Hematopoietic multipotent progenitor cell treated with erythropoietin and hydrocortisone succinate and interleukin-3 and kit ligand, for 4 days (in vitro differentiated cells): ENCODE measurements at places on chromosomes 13 and 19.
A peak's percentile ranks its signal among the peaks of the same experiment; 100 is the strongest.

DNA sequence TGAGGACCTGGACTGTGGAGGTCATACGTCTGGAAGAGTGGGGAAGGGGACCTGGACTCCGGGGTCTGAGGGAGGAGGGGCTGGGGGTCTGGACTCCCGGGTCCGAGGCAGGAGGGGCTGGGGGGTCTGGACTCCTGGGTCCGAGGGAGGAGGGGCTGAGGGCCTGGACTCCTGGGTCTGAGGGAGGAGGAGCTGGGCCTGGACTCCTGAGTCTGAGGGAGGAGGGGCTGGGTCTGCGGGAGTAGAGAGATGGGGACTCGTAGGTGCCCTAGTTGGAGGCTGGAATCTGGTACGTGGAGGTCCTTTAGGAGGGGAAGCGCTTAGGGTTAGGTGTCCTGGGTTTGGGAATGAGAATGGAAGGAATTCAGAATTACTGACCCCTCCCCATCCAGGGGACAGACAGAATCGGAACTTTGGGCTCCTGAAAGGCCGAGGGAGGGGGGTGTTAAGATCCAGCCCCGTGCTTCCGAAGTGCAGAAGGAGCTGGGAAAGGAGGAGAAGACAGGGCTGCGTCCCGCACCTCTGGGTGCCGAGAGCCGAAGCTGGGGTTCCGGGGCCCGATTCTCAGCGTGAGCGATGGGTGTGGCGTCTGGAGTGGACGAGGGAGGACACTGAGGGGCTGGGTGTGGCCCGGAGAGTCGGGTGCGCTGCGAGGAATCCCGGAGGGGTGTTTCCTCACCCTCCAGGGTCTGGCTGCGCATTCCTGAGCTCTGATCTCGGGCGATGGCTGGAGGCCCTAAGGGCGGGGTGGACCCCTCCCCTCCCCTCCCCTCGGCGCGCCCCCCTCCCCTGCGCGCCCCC is 608 bp downstream of the MYADM start:
- DNase-seq: peak; percentile 56

- DNase-seq: peak; percentile 7
Measured at GRCh38 chr19:33040994-33041827, 23.5 kb downstream of the RHPN2 start.

DNA sequence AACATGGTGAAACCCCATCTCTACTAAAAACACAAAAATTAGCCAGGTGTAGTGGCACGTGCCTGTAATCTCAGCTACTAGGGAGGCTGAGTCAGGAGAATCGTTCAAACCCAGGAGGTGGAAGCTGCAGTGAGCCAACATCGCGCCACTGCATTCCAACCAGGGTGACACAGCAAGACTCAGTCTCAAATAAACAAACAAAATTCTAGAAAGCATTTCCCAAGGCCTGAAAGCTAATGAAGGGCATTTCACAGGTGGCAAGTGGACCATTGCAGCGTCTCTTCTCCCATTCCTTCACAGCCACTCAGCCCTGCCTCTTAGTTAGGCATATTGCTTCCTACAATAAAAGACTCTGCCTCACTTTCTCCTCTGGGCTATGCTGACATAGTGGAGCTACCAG is 13.5 kb upstream of the RXFP2 start:
- DNase-seq: no peak

DNA sequence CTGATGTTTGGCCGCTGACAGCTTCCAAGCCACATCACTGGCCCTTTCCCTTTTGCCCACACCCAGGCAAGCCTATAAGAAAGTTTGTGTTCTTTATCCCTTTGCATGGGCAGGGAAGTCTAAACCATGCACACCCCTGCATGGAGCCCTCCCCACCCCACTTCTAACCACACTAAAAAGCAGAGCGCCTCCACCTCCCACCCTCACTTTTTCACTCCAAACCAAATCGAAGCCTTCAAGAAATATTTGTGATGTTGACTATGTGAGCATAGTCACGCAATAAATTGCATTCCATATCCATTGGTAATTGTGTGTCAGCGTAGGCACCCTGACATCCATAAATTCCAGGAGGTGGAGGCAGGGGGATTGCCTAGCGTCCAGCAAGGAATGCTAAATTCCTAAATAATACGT is 104.4 kb upstream of the LSM14A start:
- DNase-seq: no peak

GRCh38 chr13:21297447-21297846 is 121.0 kb downstream of the MRPL57 start:
- peak; percentile 38 for DNase-seq

- DNase-seq: no peak
Measured at GRCh38 chr19:30593356-30593755, 221.2 kb downstream of the ZNF536 start.

DNA sequence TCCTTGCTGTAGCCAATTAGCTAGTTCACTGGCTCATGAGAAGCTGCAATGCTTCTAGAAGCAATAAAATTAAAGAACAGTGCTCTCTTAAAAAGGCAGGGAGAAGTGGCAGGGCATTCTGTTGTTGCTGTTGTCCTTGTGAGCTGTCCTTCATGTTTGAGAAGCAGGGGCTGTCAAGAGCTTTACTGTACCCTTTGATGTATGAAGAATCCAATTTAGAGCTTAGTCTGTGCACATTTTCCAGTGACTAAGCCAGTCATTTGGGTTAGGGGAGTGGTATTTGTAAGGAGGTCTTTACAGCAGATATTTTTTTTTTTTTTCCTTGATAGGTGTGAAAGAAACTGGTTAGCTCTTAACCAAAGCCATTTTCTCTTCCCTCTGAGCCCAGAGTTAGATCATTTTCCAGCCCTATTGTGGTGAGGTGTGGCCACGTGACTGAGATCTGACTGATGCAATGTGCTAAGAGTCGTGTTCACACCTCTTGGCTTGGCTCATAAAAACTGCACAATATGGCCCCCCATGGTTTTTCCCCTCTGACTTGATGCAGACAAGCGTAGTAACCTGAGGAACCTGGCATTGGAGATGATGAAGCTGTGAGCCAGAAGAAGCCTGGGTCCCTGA is 309.6 kb upstream of the TMTC4 start:
- no peak for DNase-seq

- peak; percentile 28 for DNase-seq
Measured at GRCh38 chr13:41955605-41956004, 5.3 kb downstream of the VWA8 start.

DNA sequence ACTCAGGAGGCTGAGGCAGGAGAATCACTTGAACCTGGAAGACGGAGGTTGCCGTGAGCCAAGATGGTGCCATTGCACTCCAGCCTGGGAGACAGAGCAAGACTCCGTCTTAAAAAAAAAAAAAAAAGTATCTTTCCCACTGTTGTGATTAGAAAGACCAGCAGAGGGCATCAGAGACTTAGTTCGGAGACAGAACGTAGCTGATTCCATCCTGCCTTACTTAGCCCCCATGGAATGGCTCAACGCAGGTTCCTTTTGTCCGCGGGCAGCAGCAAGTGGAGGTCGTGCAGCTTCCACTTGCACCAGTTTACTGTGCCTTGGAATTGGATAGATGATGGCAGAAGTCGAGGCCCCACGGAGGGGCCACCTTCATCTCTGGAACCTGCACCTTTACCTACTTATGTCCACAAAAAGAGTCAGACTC is 8.1 kb downstream of the TIMM29 start:
- peak; percentile 92 for DNase-seq

DNA sequence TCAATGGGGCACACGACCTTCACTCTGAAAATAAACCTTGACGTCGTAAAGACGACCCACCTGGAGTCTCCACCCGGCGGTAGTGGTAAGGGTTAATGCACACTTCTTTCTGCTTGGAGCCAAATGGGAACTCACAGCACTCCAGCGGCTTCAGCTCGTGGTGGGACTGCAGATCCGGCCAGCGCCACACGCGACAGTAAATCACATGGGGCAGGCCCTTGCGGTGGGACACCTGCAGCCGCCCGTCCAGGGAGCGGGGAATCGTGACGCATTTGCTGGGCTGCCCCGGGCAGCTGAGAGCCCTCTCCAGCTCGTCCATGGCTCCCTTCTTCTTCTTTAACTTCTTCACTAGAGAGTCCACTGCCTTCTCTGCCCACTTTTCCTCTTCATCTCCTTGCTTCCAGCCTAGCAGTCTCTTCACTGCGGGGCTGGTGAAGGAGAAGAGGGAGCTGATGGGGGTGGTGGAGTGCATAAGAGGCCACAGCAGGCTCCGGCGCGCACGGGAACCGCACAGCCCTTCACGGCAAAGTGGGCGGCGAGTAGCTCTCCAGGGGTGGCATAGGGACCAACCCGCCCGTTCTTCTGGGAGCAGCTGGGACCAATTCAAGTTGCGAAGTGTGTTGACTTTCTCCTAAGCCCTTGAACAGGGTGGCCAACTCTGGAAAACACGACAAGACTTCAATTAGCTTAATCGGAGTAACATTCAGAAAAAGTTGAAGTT is 40.7 kb downstream of the SMAD9 start:
- DNase-seq: no peak

DNA sequence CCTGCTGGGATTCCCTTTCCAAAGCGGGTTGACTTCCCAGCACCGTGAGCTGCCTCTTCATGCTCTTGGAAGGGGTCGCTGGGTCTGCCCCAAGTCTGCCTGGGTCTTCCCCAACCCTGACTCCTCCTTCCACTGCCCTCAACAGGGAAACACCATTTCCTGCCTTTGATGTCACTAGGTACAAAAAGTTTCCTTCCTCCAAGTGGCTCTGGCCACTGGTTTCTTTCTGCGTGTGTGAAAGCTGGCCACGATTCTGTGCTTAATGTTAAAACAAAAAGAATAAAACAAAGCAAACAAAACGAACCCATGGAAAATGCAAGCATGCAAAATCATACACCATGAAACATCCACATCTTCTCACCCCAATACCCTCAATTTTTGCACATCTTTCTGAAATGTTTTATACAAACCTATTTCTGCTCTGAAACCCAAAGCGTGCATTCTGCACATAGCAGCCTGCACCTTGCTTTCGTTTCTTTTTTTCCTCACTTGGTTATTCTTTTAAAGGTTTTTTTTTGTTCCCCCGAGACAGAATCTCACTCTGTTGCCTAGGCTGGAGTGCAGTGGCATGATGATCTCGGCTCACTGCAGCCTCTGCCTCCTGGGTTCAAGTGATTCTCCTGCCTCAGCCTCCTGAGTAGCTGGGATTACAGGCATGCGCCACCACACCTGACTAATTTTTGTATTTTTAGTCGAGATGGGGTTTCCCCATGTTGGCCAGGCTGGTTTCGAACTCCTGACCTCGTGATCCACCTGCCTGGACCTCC is 12.5 kb upstream of the TNFSF9 start:
- no peak for DNase-seq

DNA sequence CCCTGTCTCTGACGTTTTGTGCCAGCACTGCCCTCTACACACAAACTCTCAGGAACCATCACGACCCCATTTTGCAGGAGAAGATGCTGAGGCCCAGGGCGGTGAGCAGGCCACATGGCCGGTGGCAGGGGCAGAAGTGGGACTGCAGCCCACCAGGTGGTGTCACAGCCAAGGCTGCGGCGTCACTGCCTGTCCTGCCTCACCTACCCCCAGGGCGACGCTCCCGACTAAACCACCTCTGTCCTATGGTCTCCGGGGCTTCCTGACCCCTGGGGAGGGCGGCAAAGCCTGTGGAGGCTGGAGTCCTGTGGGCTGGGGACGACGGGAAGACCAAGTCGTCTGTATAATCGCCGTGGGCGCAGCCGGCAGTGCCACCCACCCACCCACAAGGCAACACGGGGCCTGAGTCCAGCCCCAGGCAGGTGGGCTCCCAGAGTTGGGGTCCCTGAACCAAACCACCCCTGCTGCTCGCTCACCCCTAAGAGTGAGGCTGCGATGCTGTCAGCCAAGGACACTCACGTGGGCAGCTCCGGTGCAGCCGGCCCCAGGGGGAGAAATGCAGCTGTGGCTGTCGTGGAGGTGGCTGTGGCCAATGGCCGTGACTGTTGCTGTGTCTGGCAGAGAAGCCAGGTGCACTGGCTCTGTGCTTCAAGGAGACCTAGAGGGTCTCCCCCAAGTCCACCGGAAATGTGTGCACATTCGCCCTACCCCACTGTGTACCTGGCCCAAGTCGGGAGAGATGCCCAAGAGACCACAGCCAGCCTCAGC is 29.7 kb downstream of the RASA3 start:
- DNase-seq: no peak

DNA sequence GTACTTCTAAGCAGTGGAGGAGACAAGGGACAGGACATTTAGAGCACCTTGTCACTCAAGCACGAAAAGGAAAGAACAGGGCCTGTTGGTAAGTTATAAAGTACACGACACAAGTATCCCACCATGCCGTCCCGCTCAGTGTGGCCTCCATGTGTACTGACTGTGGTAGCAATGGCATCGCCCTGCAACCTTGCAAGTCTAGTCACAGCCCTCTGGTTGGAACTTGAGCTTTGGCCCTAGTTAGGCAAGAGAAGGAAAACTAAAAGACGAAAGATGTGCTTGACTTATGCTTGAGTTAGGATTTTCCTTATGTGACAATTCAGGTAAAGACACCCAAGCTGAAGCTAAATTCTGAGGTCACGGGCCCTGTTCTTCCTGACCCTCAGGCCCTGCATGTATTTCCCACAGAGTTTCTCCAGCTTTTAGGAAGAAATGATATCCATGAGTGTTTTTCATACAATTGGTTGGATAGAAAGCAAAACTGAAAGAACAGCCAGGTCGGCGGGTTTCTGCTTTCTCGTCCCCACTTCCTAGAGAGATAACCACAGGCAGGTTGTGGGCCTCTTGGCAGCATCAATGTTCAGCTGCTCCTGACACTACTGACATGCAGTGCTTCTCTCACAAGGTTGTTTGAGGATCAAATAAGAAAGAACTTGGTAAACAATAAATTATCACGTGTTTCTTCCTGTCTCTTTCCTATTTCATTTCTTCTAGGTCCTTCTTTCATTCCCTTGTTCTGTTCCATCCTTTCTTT is 216.2 kb downstream of the IRS2 start:
- DNase-seq: peak; percentile 47

DNA sequence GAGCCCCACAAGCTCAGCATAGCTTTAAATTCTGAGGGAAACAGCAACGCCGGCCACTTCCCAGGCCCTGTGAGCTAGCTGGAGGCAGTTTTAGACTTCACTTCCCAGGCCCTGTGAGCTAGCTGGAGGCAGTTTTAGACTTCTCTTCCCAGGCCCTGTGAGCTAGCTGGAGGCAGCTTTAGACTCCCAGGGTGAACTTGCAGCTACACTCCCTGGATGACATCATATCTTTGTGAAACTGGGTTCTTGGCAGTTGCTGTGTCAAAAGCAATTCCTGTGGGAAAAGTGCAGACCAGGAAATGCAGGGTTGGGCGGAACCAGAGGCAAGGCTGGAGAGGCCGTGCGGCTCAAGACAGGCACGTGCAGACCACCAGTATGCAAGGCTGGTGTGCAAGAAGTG is 12.7 kb downstream of the SOX1 start:
- DNase-seq: no peak
